Left lung (tissue), 14 donors: ENCODE measurements at places on chromosomes 1 and 21.
A peak's percentile ranks its signal among the peaks of the same experiment; 100 is the strongest.

DNA sequence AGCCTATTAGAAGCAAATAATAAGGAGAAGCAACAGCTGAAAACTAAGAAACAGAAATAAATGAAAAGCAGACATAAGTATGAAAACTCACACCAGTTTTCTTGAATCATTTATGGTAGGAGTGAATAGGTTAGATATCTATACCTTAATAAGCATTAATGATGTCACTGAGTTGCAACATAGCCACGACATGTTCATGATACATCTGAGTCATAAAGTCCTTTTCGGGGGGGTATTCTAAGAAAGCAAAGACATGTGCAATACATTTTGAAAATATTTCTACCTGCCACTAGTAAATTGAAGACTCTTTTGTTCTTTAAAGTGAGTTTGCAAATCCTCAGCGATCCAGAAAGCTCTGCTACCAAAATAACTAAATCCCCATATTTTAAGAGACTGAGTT, 7.2 kb downstream of the CD34 start:
- DNase-seq, result no peak

DNA sequence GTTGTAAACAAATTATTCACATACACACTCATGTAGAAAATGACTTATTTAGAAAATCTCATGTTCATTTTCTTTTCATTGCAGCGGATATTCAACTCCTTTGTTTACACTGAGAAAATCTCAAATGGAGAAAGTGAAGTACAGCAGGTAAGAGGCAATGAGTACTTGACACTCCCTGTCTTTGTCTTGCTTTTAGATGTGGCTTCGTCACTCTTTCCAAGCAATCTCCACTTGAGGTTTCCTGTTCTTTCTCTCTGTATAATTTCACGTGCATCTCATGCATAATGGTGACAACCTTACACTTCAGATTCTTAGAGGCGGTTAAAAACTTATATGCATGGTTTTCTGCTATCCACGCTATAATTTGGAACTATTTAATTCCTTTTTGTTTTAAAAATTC, 80.6 kb downstream of the CACHD1 start:
- DNase-seq, result no peak

- DNase-seq, result no peak
These were observed 278.5 kb downstream of the LRRC7 start for GRCh38 chr1:69846267-69846666.

DNA sequence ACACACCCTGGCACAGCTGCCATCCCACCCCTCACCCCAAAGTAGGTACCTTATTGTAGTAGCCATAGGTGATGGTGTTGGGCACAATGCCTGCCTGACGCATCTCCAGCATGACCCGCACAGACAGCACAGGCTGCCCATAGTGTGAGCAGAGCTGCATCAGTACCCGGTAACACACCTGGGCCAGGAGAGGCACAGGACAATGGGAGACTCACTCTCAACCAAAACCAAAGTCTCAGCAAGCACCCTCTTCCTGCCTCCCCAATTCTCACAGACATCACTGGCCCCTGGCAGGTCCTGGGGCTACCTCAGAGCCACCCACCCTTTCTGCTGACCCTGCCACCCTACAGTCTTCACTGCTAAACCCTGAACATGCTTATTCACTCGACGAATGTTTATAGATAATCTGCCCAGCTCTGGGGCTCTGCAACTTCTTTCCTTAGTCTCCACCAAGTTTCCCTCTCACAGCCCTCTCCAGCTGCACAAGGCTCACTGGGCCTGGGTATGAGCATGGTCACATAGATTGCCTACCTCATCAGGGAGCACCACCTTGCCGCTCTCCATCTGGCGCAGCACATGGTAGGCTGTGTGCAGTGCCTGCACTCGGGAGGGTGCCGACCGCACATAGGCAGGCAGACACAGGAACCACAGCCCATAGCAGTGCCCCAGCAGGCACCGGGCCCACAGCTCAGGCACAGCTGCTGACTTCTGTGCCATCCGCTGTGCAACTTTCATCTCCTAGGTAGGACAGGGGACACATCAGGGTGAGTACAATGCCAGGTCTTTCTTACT, 10.3 kb downstream of the DENND4B start:
- DNase-seq, result no peak

DNA sequence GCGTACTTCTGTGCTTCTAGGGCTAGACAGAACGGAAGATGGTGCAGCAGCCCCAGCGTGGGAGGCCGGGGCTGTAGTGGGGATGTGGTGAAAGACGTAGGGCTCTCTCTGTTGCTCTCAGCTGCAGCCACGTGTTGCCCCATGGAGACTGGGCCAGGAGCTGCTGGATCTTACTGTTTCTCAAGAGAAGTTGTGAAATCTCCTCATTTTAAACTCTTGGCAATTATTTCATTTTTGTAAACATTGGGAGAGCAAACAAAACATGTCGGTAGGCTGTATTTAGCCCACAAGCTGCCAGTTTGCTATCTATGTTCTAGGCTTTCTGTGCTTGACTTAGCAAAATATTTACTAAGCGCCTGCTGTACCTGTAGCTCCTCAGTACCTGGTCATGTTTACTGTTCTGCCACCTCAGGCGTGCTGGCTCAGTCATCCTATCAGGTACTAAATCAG, 15.9 kb upstream of the ELOA start:
- peak; percentile 82 for DNase-seq

DNA sequence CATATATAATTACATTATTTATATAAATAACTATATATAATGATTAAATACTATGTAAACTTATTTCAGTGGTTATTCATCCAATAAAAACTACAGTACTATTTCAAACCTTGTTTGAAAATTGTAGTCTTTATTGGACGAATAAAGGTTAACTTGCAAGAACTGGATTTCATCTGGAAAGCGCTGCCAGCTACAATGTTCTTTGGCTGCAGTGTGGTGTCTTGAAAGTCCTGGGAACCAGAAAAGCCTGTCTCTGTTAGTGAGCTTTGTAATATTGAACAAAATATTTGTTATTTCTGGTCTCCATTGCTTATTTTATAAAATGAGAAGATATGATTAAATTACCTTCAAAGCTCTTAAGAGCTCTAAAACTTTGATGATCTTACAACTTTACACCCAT, 763.6 kb downstream of the ADGRL2 start:
- no peak for DNase-seq

DNA sequence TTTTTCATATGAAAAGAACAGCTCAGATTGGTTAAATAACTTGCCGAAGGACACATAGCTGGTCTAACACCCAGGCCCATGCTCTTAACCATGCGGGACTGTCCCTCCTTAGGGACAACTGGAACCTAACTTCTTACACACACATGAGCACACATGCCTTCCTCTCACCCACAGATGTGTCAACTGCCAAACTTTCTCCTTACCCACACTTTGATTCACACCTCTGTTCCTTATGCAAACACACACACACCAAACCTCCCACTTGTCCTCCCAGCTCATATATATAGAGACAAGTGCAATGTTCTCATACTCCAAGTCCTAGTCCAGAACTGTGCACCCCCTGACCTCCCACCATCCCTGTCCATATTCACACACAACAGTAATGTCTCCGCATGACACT, 4.3 kb downstream of the RAB25 start:
- no peak for DNase-seq

DNA sequence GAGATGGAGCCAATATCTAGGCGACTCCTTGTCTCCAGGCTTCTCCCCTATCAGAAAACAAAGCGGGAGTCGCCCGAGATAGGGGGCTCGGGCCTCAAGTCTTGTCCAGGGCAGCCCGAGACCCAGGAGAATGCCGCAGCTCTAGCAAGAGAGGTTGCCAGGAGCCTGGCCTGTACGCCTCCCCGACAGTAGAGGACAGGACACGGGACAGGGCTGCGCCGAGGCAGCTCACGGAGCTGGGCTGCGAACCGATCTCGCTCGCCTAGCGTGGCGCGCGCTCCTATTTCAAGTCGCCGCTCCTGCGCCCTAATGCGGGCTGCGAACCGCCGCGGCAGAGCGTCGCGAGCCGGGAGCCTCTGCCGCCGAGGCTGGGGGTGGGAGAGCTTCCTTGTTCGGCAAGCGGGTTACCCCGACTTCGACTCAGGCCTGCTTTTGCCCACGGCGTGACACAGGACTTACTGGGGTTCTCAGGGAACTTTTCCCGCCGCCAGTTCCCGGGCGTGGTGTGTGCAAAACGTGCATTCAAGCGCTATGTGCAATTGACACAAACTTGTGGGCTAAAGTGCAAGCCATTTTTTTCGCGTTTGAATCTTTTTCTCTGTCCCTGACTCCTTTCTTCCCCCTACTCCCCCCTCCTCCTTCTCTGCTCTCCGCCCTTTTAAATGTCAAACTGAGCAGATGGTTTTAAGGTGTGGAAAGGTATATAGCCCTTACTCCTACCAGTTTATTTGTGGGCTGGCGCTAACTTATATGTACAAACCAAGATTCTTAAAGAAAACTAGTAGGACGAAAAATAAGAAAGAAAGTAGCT, 2.4 kb upstream of the PROX1 start:
- DNase-seq, result no peak

- no peak for DNase-seq
These were observed 303.3 kb upstream of the DEPDC1 start for GRCh38 chr1:68800182-68800581.

DNA sequence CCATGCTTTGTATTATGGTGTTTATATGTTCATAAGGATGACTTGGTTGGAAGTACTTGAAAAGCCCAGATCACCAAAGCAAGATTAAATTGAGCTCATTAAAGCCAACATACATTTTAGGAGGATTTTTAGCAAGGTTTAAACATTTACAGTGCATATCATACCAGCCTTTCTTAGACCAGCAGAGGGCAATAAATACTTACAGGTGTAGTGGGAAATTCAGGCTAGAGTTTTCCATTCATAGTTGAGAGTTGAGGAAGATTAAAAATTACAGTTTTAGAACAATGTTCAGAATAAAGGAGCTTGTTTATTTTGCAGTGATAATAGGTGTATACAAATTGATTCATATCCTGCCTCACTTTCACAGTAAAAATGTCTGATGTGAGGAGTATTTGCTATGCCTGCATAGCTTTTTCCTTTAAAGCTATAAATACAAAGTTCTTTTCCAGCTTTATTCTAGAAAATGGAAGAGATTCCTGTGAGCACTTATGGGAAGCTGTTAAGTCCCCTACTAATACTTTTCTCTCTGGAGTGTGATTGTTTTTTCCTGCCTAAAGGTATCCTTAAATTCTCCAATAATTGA, 35.3 kb downstream of the DTL start:
- DNase-seq, result no peak

DNA sequence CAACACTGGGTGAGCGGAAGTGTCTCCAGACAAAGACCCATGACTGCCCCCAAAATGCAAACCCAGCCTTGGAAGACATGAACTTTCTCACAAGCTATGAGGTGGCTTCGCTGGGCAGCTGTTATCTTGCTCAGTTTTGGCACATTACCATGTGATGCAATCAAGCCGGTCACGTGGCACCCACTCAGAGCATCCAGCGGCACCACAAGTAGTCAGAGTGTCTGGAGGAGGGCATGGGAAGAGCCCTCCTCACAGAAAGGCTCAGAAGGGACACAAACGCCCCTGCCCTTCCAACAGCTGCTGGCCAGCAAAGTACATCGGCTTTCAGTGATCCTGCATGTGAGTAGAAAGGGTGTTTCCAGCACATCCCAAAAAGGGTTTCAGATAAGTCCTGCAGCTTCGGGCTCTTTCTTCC, 145.5 kb upstream of the IRF2BP2 start:
- peak; percentile 75 for DNase-seq

DNA sequence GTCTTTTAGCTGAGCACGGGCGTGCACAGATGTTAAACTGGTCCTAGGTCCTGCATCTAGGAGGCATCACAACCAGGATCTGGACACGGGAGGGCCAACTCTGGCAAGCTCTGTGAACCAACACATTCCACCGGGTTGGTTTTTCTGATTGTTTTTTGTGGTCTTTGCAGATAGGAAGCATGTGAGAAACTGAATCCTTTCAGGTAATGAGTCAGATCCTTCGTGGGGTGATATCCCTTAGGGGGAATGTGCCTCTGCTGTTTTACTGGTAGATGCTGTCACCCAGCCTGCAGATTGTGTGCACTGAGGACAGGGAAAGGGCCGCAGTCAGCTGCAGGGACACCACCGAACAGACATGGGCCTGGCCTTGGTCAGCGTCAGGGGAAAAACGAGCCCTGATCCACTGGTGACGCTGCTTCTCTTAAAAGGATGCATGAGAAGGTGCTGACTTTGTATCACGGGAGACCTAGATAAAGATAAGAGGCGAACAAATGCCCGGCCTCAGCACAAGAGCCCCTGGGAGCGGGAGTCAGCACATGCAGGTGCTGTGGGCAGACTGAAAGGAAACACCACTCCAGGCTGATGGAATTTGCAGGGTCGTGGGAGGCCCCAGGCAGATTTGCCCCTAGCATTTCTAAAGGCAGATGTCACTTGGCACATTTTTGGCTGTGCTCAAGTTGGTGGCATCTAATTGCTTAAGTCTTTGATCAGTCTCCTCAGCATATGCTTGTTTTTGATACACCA, 51.1 kb downstream of the DOP1B start:
- no peak for DNase-seq

DNA sequence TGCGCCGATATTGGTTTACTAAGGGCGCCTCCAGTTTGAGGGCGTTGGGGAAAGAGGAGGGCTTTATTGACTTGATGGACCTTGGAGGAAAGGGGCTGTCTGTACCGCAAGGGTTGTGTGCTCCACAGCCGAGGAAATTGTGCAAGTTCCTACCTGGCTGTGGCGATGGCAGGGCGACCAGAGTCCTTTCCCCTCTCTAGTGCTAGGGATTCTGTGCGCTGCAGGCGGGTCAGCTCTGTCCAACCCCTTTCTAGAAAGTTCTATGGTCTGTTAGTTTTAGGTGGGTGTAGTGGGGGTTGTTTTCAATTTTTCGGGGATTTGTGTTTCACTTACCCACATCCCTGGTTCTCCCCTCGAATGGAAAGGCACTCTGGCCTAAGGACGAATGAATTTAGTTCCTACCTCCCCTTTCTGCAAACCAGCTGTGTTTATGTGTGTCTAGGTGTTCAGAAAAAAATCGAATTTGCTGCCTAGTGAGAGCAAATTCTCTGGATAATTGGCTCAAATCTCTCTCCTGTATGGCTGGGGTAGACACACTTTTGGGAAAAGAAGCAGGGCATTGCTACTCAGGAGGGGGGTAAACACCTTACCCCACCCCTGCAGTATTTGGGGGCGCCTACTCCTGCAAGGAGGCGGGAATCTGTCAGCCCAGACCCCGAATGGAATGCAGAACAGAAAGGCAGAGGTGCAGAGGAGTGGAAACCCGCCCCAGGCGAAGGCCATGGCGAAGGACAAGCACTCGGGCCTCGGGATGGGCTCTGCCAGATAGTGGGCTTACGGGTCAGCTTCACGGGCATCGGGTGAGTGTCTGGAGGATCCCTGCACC, 2.0 kb downstream of the DMBX1 start:
- no peak for DNase-seq
